Ureter (tissue), 1 donor: ENCODE measurements at places on chromosomes 16 and 17. TPM values are rescaled to one million over a fixed set of nuclear protein-coding genes. Genes with fewer than 3 reads are reported as not detected.

DNA sequence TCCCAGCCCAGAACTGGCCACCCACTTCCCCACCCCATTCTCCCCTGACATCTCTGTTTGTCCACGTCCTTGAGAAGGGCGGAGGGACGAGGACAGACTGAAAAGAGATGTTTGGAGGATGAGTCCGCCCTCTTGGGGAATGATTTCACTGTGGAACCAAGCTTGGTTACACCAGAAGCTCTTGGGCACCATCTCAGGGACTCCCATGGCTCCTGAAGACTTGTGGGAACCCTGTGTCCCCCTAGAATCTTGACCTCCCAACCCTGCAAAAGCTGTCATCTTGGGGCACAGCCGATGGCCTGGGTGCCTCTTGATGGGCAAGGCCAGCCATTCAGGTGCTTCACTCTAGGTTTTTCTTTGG lies 25.9 kb upstream of the LITAF start:
- DNase-seq: no peak

- peak; percentile 74 for DNase-seq
Measured at GRCh38 chr17:11644265-11645212, 46.3 kb downstream of the DNAH9 start.

DNA sequence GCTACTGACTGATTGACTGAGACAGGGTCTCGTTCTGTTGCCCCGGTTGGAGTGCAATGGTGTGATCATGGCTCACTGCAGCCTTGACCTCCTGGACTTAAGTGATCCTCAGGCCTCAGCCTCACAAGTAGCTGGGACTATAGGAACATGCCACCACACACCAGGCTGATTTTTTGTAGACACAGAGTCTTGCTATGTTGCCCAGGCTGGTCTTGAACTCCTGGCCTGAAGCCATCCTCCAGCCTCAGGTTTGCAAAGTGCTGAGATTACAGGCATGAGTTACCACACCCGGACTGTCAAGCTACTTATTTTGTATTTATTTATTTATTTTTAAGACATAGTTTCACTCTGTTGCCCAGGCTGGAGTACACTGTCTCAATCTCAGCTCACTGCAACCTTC lies 55.2 kb downstream of the METTL16 start:
- no peak for DNase-seq

DNA sequence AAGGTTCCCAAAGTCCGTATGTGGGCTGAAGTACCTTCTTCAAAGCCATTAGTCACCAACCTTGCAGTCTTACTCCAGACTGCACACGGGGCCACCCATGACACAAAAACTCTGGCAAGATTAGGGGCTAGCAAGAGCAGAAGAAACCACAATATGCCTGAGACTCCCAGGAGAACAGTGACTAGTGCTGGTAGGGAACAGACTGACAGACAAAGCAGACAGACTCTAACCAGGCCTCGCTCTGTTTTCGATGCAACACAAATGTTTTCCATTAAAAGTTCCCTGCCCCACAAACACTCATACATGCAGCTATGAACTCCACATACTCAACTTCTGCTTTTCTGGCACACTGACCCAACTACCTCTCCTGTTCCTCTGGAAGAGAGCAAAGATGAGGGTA lies 102.2 kb downstream of the HIC1 start:
- DNase-seq: no peak

- no peak for DNase-seq
Measured at GRCh38 chr17:47634870-47635269, 14.8 kb upstream of the KPNB1 start.

Gene OR4D1
- total RNA-seq: not detected

Gene TEDC2
- 1.5 TPM for total RNA-seq
